ENCODE measurements at places on chromosomes 11 and 22.
A peak's percentile ranks its signal among the peaks of the same experiment; 100 is the strongest.

- no peaks in the 10 kb centered on the region for H3K27me3 ChIP-seq
- no peak for DNase-seq
- H3K4me3 ChIP-seq = no peak overlapping the region
- H3K4me1 ChIP-seq = no peaks in the 10 kb centered on the region
- no peaks in the 10 kb centered on the region for H3K36me3 ChIP-seq
Observed at GRCh38 chr11:8310743-8311298, 47.1 kb upstream of the LMO1 start.

- H3K36me3 ChIP-seq = no peaks in the 10 kb centered on the region
- no peak overlapping the region for H3K4me3 ChIP-seq
- no peaks in the 10 kb centered on the region for H3K4me1 ChIP-seq
- H3K27me3 ChIP-seq = no peaks in the 10 kb centered on the region
Observed at GRCh38 chr11:59891781-59892181, 13.2 kb downstream of the OOSP3 start.

DNA sequence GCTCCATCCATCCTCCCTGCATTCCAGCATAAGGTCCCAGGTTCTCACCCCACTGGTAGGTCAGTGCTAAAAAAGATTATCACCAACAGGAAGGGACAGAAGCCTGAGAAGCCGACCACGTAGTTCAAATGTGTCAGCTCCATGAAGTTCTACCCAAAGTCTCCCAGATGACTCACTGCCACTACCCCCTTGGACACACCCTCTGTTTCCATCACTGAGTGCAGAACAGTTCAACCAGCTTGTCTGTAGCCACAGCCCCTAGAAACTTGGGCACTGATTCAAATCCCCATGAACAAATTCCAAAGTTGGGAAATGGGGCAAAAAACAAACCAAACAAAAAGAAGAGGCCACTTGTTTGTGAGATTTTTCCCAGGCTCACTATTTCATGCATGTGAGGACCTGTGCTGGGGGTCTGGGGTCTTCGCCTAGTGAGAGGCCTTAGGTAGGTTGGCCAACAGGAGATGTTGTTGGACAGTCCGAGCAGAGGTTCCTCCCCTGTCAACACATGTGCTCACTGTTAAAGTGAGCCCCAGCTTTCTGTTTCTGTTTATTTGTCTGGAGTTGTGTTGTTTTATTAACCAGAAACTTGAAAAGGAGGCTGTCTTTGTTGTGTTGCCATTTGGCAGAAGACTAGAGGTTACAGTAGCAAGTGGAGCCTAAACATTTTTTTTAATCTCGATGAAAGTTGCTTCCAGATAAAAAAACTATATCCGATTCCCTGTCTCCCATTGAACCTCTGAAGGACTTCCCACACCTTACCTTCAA lies 24.2 kb upstream of the FLI1 start:
- H3K4me1 ChIP-seq = peaks cover 5% of the 10 kb centered on the region
- H3K27ac ChIP-seq = no peak overlapping the region
- no peak overlapping the region for H3K4me3 ChIP-seq
- no peaks in the 10 kb centered on the region for H3K27me3 ChIP-seq
- no peak for DNase-seq

DNA sequence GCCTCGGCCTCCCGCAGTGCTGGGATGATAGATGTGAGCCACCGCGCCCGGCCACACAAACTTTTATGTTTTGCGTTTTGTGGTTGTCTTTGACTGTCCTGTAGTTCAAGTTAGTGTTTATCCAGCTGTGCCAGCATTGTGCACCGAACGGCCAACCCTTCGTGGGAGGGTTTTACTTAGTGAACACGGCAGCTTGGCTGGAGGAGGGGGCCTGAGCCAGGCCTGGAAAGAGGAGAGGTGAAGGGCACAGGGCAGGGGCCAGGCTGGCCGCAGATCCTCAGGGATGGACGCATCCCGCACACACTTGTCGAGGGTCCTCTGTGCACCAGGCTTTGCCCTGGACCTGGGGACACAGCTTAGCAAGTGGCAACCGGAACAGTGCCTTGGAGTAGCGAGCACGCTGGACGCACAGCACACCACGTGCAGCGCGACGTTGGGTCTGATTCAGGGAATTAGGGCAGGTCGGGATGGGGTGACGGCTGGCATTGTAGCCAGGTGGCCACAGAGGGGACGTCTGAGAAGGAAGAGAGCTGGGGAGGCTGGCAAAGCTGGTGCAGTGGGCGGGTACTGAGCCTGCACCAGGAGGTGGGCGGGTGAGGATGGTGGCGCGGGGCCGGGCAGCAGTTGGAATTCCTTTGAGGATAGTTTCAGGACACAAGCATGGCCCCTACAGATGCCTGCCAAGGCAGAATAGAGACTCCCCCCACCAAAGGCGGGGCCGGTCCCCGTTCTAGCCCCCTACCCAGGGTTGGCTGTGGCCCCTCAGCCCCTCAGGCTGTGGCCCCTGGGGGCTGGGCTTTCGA lies 13.4 kb downstream of the EPS8L2 start:
- no peaks in the 10 kb centered on the region for H3K36me3 ChIP-seq
- H3K4me3 ChIP-seq = no peak overlapping the region
- H3K27ac ChIP-seq = no peak overlapping the region
- H3K27me3 ChIP-seq = peaks cover 27% of the 10 kb centered on the region
- no peak for DNase-seq
- H3K4me1 ChIP-seq = no peaks in the 10 kb centered on the region

GRCh38 chr11:67644042-67644441 lies 4.5 kb upstream of the TBX10 start:
- H3K36me3 ChIP-seq = no peaks in the 10 kb centered on the region
- H3K27me3 ChIP-seq = peaks cover 14% of the 10 kb centered on the region
- no peak overlapping the region for H3K27ac ChIP-seq
- no peak overlapping the region for H3K4me3 ChIP-seq
- no peak for DNase-seq

GRCh38 chr22:49402169-49402568 lies 425.5 kb downstream of the BRD1 start:
- H3K4me1 ChIP-seq = no peaks in the 10 kb centered on the region
- no peaks in the 10 kb centered on the region for H3K27me3 ChIP-seq
- peak; percentile 17 for DNase-seq
- no peak overlapping the region for H3K27ac ChIP-seq
- H3K36me3 ChIP-seq = no peaks in the 10 kb centered on the region
- H3K4me3 ChIP-seq = no peak overlapping the region

GRCh38 chr11:86769219-86769618 lies 31.1 kb upstream of the PRSS23 start:
- H3K27ac ChIP-seq = no peak overlapping the region
- H3K36me3 ChIP-seq = no peaks in the 10 kb centered on the region
- H3K4me1 ChIP-seq = no peaks in the 10 kb centered on the region
- H3K27me3 ChIP-seq = no peaks in the 10 kb centered on the region

GRCh38 chr11:134349802-134350355 lies 18.1 kb downstream of the GLB1L2 start:
- no peaks in the 10 kb centered on the region for H3K27me3 ChIP-seq
- H3K36me3 ChIP-seq = no peaks in the 10 kb centered on the region
- no peak overlapping the region for H3K4me3 ChIP-seq
- H3K4me1 ChIP-seq = no peaks in the 10 kb centered on the region
- DNase-seq = no peak

- H3K4me3 ChIP-seq = no peak overlapping the region
- no peak overlapping the region for H3K27ac ChIP-seq
- no peaks in the 10 kb centered on the region for H3K4me1 ChIP-seq
Observed at GRCh38 chr22:46941968-46942798, 179.7 kb downstream of the TBC1D22A start.

Data from SJSA1 (cell line).